ENCODE measurements at places on chromosomes 1 and 21.

DNA sequence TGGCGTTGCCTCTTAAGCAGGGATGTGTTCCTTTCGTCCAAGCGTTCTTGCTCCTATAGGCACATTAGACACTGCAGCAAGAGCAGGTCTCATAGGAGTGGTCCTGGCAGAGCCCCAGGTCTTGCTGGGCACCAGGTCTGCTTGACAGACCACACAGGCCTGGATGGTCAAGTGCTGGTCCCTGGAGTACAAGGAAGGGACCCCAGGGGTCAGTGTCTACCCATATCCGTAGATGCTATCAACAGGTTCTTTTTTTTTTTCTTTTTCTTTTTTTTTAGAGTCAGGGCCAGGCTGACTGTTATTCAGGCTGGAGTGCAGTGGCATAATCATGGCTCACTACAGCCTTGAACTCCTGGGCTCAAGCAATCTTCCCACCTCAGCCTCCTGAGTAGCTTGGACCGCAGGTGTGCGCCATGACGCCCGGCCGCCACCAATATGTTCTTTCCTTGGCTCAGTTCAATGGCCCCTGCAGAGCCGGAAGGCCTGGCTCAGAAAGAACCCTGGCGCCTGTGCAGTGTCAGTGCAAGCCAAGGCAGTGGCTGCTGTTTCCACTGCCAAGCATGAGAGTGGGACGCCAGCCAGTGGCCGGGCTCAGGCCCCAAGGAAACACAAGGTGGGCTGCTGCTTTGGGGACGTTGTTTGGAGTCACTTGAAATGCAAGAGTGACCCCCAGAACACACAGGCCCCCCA is 10.0 kb upstream of the TNFRSF8 start:
- no peak for DNase-seq

GRCh38 chr1:63368131-63368530 is 704 bp downstream of the ALG6 start:
- no peak for DNase-seq

- DNase-seq = no peak
Measured at GRCh38 chr1:3803905-3804626, 7.8 kb upstream of the LRRC47 start.

- DNase-seq = no peak
Measured at GRCh38 chr1:89295187-89295586, 22.5 kb upstream of the GBP5 start.

- DNase-seq = no peak
Measured at GRCh38 chr1:24248859-24249258, 61.8 kb upstream of the IFNLR1 start.

- no peak for DNase-seq
Measured at GRCh38 chr1:113782406-113782805, 23.1 kb upstream of the PHTF1 start.

DNA sequence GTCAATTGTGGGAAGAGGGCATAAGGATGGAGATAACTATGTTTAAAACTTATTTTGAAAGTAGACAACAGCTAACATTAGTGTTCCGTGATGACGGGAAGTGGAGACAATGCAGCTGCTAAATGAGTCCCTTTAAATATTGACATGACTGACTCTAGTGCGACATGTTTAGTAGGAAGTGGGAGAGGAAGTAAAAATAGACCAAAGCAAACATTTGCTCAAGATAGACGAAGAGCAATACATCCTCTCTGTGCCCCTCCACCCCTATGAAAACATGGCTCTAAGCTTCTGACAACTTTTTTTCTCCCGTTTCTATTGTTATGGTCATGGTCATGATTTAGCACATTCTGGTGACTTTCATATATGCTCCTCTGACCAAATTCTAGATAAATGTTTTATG is 60.0 kb upstream of the HMCN1 start:
- DNase-seq = no peak

GRCh38 chr21:44701023-44701400 is 4.0 kb downstream of the KRTAP10-12 start:
- DNase-seq = no peak

GRCh38 chr21:41932191-41932575 is 21.6 kb downstream of the C2CD2 start:
- DNase-seq = no peak

DNA sequence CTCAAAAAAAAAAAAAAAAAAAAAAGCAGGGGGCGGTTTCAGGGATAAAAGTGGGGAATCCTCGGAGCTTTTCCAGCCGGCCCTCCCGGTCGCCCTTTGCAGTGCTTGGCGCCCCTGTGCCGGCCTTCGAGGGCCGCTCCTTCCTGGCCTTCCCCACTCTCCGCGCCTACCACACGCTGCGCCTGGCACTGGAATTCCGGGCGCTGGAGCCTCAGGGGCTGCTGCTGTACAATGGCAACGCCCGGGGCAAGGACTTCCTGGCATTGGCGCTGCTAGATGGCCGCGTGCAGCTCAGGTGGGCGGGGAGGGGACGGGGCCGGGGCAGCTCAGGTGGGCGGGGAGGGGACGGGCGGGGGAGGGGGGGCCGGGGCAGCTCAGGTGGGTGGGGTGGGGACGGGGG is 25.3 kb downstream of the RNF223 start:
- DNase-seq = no peak

- DNase-seq = no peak
Measured at GRCh38 chr1:145977486-145978470, 13.3 kb downstream of the POLR3GL start.

DNA sequence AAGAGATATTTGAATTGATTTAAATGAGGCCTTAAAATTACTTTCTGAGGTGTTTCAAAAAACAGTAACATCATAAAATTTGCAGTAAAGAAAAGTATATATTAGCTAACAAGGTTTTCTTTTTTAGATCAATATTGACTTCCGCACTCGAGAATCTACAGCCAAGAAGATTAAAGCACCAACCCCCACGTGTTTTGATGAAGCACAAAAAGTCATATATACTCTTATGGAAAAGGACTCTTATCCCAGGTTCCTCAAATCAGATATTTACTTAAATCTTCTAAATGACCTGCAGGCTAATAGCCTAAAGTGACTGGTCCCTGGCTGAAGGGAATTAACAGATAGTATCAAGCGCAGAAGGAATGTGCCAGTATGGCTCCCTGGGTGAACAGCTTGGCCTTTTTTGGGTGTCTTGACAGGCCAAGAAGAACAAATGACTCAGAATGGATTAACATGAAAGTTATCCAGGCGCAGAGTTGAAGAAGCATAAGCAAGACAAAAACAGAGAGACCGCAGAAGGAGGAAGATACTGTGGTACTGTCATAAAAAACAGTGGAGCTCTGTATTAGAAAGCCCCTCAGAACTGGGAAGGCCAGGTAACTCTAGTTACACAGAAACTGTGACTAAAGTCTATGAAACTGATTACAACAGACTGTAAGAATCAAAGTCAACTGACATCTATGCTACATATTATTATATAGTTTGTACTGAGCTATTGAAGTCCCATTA is 3.6 kb downstream of the RGS1 start:
- no peak for DNase-seq

DNA sequence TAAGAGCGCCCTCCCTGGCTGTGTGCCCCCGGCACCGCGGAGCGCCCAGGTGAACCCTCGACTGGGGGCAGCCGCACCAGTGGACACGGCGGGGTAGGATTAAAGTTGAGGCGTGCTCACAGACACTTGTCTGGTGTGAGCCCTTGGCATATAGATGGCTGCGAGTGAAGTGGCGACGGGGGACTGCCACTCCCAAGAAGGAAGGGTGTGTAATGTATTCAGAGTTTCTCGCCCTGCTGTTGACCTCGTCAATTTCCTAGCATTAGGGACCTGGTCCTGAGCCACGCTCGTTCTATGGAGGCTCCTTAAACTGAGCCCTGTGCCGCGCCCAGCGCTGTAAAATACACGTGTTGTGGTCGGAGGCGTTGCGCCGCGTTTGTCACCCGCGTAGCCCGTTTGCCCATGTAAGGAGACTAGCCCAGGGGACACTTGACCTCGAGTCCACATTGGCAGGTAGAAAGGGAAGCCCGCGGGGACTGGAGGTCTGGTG is 554 bp downstream of the EVA1C start:
- DNase-seq = no peak

DNA sequence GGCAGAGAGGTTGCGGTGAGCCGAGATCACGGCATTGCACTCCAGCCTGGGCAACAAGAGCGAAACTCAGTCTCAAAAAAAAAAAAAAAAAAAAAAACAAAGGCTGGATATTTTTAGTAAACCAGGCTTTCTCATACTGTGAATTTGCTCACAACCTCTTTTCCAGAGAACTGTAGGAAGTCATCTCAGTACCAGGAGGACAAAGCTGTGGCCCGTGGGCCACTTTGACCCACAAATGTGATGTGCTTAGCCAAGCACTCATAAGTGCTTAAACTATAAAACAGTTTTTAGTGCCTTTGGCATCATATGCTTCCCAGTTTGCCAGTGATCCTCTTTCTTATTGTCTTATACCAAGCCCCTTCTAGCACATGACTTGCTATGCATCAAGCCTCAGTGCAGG is 46.5 kb downstream of the RNF11 start:
- DNase-seq = no peak

- DNase-seq = no peak
Measured at GRCh38 chr1:169392406-169392805, 24.4 kb downstream of the BLZF1 start.

DNA sequence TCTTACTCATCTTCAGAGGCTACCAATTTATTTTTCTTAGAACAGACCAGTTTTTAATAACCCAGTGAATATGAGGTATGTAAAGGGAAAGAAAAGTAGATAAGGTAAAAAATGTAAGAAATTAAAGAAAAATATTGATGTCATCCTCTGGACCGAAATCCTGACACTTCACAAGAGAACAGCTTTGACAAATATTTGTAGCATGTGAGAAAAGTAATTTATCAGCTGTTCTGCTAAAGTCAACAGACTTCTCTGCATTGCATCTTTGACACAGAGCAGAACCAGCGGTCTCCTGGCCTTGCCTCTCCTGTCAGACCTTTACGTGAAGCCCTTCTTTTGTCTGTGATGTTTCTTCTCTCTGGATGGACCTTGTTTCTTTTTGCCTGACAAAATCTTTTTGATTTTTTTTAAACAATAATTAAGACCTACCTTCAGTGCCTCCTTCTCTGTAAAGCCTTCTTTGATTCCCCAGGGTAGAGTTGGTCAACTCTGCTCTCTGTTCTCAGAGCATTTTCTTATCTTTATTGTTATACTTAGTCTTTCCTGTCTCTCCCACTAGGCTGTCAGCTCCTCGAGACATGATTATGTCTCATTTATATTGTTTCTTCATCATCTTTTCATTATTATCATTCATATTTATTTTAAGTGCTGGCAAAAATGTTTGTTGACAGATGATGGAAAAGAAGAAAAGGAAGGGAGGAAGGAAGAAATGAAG is 35.4 kb downstream of the RGS4 start:
- DNase-seq = no peak

GRCh38 chr21:45535341-45536081 is 6.7 kb downstream of the SLC19A1 start:
- no peak for DNase-seq

DNA sequence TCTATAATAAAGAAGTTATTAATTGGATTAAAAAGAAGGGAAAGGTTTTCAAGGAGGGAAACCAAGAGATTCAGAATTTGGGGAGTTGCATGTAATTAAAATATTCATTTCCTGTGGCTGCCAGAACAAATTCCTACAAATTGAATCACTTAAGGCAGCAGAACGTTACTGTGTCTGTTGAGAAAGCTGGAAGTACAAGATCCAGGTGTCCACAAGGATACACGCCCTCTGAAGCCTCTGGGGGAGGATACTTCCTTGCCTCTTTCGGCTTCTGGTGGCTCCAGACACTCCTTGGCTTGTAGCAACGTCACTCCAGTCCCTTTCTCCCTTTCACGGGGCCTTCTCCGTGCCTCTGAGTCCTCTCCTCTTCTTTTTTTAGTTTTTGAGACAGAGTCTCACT is 67.9 kb downstream of the KAZN start:
- no peak for DNase-seq

DNA sequence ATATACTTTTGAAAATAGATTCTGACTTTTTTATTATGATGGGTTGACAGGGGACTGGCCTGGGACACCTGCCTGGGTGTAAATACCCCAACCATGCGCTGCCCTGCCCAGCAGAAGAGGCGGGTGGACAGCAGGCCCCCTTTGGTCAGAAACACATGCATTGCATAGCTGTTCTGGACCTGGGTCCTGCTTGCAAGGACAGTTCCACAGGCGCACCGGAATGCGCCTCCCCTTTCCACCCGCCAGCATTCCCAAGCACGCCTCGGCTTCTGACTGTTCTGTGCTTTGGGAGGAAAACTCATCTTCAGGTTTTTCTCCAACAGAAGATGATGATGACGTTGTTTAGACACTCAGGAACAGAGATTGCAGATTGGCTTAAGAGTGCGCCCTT is 428 bp upstream of the ZNF678 start:
- no peak for DNase-seq

DNA sequence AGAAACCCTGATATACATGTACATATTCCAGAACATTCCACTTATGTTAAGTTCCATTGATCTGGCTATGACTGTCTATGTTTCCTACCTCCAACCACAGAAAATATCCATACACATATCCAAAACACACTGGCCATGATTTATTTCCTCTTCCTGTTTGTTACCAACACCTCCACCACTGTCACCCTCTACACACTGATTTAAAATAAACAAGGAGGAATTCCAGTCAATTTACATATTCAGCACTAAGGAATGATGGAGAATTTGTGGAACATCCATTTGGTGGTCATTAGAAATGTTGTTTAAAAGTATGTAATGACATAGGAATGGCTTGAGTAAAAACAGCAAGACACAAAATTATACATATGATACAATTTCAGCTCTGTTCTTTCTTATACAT is 5.5 kb upstream of the STX6 start:
- no peak for DNase-seq

GRCh38 chr1:177384461-177384860 is 213.7 kb downstream of the BRINP2 start:
- no peak for DNase-seq

DNA sequence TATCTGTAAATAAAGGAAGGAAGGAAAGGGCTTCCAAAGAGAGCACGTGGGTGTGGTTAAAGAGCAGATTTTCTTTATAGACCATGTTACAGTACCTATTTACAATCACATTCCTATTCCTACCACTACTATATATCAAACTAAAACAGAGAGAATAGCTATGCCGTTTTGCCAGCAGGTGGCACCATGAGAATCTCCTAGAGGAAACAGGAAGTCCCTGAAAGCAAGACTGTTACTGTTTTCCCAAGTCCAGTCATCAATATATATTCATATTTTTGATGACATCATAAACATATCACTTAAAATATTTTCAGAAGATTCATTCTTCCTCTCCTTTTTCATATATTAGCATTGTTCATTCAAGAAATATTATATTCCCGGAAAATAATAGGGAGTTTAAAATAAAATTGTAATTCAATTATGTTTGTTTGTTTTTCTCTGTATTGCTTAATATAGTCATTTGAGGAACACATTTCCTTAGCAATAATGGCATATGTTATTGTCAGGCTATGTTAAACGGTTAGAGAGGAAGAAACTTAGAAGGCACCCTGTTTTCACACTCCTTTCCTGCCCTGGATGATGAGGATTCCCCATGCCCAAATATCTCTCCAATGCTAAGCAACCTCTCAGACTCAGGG is 6.6 kb downstream of the CCDC190 start:
- peak; percentile 21 for DNase-seq

- no peak for DNase-seq
Measured at GRCh38 chr1:112575154-112575804, 43.7 kb downstream of the ST7L start.
